Keratinocyte (primary cell): ENCODE measurements at places on chromosomes 7 and 10.

- DNase-seq, result no peak
These were observed 26.6 kb upstream of the WNT8B start for GRCh38 chr10:100436255-100436654.

DNA sequence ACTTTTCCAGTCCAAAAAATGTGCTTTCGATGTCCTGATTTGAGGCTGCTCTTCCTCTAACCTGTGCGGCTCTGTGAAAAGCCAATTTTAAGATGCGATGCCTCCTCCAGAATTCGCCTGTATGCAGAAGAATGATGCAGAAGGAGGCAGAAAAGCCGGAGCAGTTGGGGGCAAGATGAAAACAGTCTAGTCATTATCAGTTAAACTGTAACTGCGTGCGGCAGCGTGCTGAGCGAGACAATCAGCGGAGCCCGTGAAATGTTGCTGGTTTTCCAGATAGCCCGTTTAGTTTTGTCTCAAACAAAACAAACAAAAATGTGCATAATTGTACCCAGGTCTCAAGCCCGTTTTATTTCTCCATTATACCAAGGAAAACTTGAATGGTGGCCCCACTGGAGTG, 137.0 kb upstream of the FGFR2 start:
- DNase-seq, result no peak

- DNase-seq, result no peak
These were observed 139.4 kb downstream of the EPC1 start for GRCh38 chr10:32207544-32207943.

- no peak for DNase-seq
These were observed 277.4 kb downstream of the PLXDC2 start for GRCh38 chr10:20093600-20093999.

GRCh38 chr10:112783351-112784021, 166.6 kb upstream of the TCF7L2 start:
- no peak for DNase-seq
